ENCODE measurements at places on chromosomes 4 and X.

DNA sequence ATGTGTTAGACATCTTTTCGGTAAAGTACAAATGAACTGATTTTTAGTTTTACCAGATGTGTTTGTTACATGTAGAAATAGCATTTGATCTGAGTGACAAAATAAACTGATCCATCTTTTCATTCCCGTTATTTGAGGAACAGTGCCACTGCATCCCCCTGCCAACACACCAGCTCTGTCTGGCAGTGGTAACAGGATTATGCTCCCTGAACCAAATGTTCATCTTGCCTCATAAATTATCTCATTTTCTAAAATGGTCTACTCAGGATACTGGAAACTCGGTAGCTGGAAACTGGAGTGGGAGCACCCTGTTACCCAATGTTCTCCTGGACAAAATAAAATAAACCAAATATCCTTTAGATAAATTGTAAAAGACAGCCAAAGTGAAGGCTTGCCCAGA, 171.6 kb downstream of the FAT4 start:
- DNase-seq, result no peak

DNA sequence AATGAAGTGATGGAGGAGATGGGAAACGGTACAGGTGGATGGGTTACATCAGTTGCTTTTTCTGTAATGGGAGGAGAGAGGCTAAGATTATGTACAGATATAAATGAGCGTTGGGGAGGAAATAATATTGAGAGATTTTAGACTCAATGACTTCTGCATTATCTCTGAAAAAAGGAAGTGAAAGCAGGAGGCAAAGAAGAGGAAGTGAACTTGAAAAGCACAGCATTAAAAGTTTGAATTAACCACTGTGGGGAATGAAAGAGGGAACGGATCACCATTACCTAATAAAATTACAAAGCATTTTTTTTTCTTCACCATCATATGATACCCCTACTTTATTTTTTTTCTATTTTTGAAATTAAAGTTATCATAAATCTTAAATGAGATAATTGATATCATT, 1025.5 kb downstream of the RPA4 start:
- no peak for DNase-seq

DNA sequence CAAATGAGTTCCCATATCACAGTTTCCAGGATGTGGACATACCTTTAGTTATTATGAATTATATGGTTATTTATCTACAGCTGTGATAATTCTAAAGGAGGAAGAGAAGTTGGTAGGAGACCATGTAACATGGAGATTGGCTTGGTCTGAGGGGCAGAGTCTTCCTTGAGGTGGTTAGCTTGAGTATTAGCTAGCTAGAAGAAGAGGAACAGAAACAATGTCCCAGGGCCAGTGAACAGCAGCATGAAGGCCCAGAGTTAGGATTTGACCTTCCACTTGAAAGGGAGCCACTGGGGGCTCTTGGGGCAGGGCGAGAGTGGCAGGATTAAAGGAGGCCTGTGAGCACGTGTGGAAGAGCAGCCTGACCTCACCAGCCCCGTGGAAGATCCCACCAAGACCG, 5.6 kb upstream of the JAKMIP1 start:
- no peak for DNase-seq

- no peak for DNase-seq
These were observed 184.9 kb downstream of the KIT start for GRCh38 chr4:54842656-54843055.

- no peak for DNase-seq
These were observed 286.4 kb upstream of the SMIM31 start for GRCh38 chr4:164467493-164467892.

DNA sequence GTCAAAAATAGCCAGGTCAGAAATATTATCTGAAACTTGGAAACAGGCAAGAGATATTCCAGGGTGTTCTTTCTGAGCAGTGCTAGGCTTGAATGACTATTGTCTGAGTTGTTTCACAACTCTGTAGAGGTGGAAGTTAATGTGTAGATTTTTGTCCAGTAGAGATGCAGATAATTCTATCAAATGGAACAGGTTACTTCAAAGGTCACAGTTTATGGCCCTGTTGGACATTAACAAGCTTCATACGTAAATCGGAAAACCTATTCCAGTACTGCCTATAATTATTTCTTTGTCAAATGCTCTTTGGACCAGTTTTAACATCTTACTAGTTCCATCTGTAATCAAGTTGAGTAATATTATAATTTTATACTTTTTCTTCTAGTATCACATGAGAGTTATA, 1639.4 kb upstream of the TENM3 start:
- no peak for DNase-seq

DNA sequence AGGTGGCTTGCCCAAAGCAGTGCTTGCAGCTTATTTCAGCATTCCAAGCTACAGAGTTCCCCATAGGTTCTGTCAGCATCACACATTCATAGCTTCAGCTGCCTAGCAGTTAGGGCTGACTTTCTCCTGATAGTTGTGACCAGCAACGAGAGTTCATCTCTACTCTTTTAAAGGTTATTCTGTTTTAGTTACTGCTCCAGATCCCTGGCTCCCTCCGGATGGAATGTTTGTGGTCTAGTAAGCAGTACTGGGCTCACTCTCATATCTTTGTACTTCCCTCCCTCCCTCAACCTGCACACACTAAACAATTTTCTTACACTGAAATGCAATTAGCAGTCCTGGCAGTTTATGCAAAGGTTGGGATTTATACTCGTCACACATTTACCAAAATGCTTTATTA, 43.9 kb downstream of the PTTG2 start:
- no peak for DNase-seq

DNA sequence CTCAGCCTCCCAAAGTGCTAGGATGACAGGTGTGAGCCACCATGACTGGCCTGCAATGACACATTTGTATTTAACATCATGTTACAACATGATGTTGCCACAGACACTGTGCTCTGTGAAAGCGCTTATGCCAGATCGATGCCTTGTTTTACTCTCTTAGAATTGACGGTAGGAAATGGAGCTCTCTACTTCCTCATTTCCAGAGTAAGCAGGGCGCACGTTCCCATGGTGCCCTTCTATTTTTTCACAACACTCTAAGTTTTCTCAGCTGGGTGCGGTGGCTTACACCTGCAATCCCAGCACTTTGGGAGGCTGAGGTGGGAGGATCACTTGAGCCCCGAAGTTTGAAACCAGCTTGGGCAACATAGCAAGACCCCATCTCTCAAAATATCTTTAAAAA, 60.7 kb upstream of the DHRSX start:
- no peak for DNase-seq

DNA sequence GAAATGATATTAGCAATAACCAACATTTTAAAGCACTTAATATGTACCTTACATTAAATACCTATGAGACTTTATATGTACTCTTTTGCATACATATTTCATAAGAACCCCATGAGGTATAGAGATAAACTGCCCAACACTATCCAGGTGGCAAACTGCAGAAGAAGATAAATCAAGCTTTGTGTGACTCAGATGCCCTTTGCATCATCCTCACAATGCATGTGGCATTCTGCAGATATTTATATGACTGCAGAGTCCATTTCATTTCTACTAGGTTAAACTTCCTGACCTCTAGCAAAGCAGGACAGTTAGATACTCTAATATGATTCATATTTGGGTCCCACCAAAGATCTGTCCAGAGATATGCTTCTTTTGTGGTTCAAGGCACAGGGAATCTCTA, 85.6 kb upstream of the RASGEF1B start:
- DNase-seq, result no peak

GRCh38 chr4:10715696-10716095, 31.1 kb upstream of the CLNK start:
- DNase-seq, result no peak

GRCh38 chrX:102846544-102847236, 90.4 kb upstream of the RAB40AL start:
- DNase-seq, result no peak

DNA sequence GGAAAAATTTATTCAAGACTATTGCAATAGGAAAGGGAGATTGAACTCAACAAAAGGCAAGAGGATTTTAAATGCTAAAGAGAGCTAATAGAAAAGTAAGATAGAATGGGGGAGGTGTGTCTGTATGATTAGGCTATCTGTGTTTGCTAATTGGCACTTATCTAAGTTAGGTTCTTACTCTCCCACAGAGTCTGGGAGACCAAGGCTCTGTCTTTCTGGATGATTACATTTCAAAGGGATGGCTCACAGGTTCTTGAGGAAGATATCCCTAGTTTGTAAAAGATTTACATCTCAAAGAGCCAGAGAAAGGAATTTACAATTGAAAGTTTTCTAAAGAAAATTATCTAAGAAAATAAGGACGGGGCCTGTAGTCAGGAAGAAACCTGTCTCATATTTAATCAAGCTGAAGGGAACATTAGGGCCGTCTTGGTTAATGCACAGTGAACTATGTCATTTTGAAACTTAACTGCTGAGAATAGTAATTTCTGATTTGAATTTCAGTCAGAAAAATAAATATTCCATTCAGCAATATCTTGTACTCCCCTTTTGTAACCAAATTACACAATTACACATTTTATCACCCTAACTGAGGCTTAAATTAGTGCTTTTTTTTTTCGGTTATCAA, 75.8 kb downstream of the MAGEB10 start:
- no peak for DNase-seq

GRCh38 chr4:98659741-98660462, 1.5 kb upstream of the TSPAN5 start:
- no peak for DNase-seq

DNA sequence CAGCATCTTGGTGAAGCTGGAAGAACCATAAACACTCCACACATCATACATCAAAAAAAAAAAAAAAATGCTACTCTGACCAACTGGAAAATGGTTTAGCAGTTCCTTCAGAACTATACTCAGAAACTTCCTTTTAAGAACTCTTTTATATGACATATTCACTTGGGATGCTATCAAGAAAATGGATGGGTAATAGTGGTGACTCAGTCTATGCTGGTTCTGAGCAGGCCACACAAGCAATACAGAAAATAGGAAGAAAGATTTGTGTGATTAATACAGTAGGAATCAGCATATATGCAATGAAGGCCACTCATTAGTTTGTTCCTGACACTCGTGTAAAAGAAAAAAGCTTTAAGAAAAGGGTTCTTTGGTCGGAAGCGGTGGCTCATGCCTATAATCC, 123.5 kb upstream of the FAT4 start:
- no peak for DNase-seq

- DNase-seq, result peak; percentile 11
These were observed 47.0 kb upstream of the SCOC start for GRCh38 chr4:140326395-140326993.

GRCh38 chr4:121072224-121073003, at the start of gene NDNF:
NDNF (minus strand) TSS chr4:121072535; CDS start chr4:121045837, 26,698 bp downstream.
- DNase-seq, result peak; percentile 63

GRCh38 chr4:48339642-48340041, 1.7 kb upstream of the SLAIN2 start:
- DNase-seq, result no peak

DNA sequence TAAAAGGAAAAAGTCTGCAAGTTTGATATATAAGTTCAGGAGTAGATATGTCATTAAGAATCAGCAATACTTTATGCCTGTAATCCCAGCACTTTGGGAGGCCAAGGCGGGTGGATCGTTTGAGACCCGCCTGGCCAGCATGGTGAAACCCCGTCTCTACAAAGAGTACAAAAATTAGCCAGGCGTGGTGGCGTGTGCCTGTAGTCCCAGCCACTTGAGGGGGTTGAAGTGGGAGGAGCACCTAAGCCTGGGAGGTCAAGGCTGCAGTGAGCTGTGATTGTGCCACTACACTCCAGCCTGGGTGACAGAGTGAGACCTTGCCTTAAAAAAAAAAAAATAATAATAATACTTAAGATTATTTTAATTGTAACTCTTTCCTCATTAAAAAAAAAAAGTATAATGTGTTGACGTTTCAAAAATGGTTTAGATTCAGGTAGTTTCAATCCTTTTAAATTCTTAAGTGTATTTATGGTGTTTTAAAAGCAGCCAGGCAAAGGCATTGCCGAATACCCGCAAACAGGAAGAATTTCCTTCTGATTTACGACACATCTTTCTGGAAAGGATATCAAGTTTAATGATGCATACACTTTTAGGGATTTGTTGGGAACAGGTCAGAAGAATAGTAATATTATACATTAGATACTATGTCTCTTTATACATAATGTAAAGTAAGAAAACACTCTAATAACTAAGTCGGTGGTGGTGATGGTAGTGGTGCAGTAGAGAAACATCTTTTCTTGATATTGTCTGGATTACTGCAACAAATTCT, 80.9 kb downstream of the KDM6A start:
- DNase-seq, result no peak

- DNase-seq, result no peak
These were observed 39.7 kb upstream of the BMP3 start for GRCh38 chr4:80990851-80991250.

GRCh38 chr4:39415678-39416283, 9.1 kb downstream of the KLB start:
- DNase-seq, result no peak

- DNase-seq, result no peak
These were observed 100.2 kb downstream of the LNX1 start for GRCh38 chr4:53490965-53491622.

GRCh38 chr4:36256398-36256891, 12.1 kb upstream of the ARAP2 start:
- peak; percentile 50 for DNase-seq

GRCh38 chrX:129706400-129707072, 32.2 kb upstream of the XPNPEP2 start:
- no peak for DNase-seq

DNA sequence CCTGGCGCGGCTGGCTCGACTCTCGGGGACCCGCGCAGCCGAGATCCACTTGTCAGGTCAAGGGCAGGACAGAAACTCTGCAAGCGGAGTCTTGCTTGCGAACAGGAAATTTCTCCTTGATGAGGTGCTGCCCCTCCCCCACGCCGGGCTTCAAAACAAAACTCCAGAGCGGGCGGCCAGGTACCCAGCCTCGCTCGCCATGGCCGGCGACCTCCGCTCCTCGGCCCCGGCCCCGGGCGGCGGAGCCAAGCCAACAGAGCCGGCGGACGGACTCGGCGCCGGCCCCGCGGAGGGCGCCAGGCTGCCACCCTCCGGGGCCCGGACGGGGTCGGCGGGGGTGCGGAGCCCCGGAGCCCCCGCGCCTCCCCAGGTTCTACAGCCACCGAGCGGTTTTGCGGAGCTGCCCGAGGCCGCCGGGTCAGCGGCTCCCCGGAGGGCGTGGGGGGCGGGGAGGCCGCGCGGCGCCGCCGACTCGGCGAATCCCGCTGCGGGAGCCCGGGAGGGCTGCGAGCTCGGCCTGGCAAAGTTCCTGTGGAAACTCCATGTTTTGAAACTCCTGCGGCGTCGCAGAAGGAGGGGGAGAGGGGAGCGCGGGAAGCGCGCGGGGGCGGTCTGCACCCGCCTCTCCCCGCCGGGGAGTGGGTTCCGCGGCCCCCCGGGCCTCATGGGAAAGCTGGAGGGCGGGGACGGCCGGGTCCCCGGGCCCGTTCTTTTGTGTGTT, 11.7 kb upstream of the BCOR start:
- no peak for DNase-seq

All from activated CD4-positive, alpha-beta memory T cell treated with anti-CD3 and anti-CD28 coated beads for 36 hours (primary cell).